Right atrium auricular region (tissue), 2 donors: ENCODE measurements at places on chromosomes 1 and 21.
A peak's percentile ranks its signal among the peaks of the same experiment; 100 is the strongest.

DNA sequence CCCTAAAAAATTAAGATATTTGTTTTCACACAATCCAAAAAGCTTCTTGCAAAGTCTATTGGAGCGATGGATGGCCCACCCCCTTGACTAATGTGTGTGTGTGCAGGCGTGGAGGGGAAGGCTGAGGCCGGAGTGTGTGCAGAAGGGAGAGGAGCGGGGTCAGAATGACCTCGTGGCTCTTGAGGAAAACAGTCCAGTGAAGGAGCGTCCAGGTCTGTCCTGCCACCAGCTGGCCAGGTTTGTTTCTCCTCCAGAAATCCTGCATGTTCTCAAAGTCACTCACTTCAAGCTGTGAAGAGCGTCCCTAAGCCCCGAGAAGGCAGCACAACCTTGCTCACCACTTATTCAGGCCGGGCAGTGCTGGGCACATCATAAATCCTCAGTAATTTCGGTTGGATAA is 69.5 kb upstream of the SSX2IP start:
- DNase-seq = no peak

DNA sequence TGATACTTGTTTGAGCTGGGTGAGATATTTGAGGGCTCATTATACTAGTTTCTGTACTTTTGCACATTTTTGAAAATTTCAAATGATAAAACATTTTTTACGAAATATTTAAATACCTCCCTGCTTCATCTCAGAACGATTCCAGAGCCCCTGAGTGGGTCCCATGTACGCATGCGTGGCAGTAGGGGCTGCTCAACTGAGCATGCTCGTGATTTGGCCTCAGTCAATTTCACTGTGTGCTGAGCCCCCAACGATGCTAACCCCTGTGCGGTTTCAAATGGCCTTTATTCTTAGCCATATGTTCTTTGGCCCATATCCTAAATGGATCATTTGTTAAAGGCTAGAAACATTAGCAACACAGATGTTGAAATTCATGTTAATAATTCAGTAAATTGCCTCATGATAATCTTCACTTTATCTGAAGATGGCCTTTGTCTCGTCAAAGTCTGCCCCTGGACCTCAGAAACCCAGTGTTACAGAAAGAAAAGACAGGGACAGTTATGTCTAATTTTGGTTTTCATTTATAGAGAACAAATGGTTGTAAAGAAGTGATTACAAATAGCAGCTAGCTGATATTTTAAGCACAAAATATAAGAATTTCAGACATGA is 108.2 kb downstream of the MRPS6 start:
- DNase-seq = no peak

GRCh38 chr1:47178654-47179016 is 11.2 kb downstream of the PDZK1IP1 start:
- no peak for DNase-seq

GRCh38 chr1:29758781-29759499 is 522.6 kb downstream of the PTPRU start:
- peak; percentile 52 for DNase-seq

DNA sequence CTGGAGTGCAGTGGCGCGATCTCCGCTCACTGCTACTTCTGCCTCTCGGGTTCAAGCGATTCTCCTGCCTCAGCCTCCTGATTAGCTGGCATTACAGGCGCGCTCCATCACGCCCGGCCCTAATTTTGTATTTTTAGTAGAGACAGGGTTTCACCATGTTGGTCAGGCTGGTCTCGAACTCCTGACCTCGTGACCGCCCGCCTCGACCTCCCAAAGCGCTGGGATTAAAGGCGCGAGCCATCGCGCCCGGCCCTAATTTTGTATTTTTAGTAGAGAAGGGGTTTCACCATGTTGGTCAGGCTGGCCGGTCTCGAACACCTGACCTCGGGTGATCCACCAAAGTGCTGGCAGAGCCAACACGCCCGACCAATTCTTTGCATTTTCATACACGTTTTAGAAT is 48.0 kb upstream of the LCE5A start:
- no peak for DNase-seq
